Left lung (tissue), 14 donors: ENCODE measurements at places on chromosomes 11 and 22. TPM values are rescaled to one million over a fixed set of nuclear protein-coding genes. Genes with fewer than 3 reads are reported as not detected.

The CATSPER1 gene
- polyA plus RNA-seq = not detected

The OR8B8 gene
- not detected for polyA plus RNA-seq

The PARVG gene
- 3.0 TPM for polyA plus RNA-seq

The KRTAP5-11 gene
- polyA plus RNA-seq = 0.58 TPM

The FADD gene
- 14.4 TPM for polyA plus RNA-seq

The GLB1L2 gene
- 4.7 TPM for polyA plus RNA-seq

The ART5 gene
- 1.8 TPM for polyA plus RNA-seq

The CDHR5 gene
- polyA plus RNA-seq = 0.67 TPM

The GLYATL1B gene
- polyA plus RNA-seq = 0.30 TPM

The GUCY1A2 gene
- polyA plus RNA-seq = 24.8 TPM

The PTGDR2 gene
- 0.29 TPM for polyA plus RNA-seq

The ADAMTS8 gene
- 8.9 TPM for polyA plus RNA-seq
